ENCODE measurements at places on chromosomes 1 and 21.
A peak's percentile ranks its signal among the peaks of the same experiment; 100 is the strongest.

- no peak for DNase-seq
Observed at GRCh38 chr1:10667861-10668761, 128.3 kb downstream of the CASZ1 start.

GRCh38 chr21:45562965-45563364 is 20.7 kb upstream of the SLC19A1 start:
- DNase-seq: no peak

- no peak for DNase-seq
Observed at GRCh38 chr21:33660406-33660805, 18.1 kb downstream of the ITSN1 start.

DNA sequence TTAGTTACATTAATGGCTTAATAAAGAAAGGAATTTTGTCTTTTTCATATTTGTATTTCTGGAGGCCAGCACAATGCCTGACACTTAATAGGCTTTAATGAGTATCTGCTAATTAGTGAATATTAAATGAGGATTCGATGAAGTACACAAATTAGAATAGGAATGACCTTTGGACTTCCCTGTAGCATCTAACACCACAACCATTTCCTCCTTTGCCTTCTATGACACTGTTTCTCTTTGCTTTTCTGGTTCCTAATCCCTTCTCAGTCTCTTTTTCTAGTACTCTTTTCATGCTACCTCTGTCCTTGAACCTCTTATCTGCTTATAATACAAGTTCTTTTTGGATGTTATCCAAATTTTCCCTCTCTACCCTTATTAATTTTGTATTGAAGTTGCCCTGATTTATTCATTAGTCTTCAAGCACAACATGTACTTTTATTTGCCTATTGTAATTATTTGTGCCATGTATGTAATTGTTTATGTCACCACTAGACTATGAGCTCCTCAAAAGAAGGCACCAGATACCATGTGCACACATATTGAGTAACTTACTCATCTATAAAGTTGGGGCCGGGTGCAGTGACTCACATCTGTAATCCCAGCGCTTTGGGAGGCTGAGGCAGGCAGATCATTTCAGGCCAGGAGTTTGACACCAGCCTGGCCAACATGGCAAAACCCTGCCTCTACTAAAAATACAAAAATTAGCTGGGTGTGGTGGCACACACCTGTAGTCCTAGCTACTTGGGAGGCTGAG is 23.8 kb downstream of the RPS27 start:
- peak; percentile 35 for DNase-seq

DNA sequence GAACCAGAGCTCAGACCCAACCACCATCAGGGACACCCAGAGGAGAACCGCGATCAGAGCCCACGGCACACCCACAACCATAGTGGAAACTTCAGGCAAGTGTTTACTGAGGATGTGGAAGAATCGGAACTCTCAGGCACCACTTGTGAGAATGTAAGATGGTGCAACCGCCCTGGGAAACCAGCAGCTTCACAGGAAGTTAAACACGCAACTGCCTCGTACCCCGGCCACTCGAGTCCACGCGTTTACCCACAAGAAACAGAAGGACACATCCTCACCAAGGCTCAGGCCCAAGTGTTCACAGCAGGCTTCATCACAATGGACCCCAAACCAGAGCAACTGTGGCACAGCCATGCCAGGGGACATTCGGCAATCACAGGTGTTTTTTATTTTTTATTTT is 51.4 kb upstream of the COL6A2 start:
- no peak for DNase-seq
